ENCODE measurements at places on chromosomes 7 and 10. TPM values are rescaled to one million over a fixed set of nuclear protein-coding genes. Genes with fewer than 3 reads are reported as not detected.

GRCh38 chr7:34133356-34133982 is 228.1 kb downstream of the BMPER start:
- no peak for DNase-seq

DNA sequence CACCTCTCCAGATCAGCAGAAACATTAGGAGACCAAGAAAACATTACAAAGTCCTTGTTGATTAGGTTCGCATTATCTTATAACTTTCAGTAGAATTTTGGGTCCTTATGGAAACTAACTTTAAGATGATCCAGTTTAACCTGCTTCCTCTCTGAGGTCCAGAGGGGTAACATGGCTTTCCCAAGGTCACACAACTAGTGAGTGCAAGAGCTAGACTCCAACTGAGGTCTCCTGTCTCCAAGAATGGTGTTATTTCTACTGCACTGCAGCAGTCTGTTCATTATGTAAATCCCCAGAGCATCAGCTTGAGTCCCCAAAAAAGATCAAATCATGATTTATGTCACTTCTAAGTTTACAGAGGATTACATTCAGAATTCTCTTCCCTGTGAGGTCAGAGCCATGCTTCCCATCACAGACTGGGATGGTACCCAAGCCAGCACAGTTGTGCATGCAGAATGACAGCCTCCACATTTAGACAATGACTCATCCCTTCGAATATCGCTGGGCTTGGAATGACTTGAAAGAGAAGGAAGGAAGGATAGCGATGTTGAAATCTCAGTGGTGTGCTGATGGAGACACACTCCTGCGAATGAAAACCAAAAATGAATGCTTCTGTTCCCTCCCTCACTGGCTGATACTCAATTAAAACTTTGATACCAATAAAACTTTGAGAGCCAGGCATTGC is 163.1 kb upstream of the PLXNA4 start:
- no peak for DNase-seq

DNA sequence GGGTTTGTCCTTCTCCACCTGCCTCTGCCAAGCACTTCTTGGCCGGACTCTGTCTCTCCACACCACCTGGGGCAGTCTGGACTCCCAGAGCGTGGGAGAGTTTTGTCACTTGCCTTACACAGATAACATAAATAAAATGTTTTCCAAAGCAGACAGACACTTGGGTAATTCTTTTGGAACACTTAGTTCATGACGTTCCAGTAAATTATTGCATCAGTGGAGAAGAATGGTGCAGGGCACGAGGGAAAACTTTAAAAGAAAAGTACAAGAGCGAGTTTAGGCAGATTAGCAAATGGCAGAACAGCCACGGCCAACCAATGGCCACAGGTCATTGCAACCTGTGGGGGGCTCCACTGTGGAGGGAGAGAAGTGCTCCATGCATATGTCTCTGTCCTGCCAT is 170.6 kb upstream of the GRB10 start:
- DNase-seq: no peak

GRCh38 chr10:31129880-31130405 is 98.3 kb upstream of the ZNF438 start:
- DNase-seq: no peak

- no peak for DNase-seq
Observed at GRCh38 chr7:41520445-41520844, 182.4 kb downstream of the INHBA start.

Gene OR2A1
- total RNA-seq: 0.37 TPM

DNA sequence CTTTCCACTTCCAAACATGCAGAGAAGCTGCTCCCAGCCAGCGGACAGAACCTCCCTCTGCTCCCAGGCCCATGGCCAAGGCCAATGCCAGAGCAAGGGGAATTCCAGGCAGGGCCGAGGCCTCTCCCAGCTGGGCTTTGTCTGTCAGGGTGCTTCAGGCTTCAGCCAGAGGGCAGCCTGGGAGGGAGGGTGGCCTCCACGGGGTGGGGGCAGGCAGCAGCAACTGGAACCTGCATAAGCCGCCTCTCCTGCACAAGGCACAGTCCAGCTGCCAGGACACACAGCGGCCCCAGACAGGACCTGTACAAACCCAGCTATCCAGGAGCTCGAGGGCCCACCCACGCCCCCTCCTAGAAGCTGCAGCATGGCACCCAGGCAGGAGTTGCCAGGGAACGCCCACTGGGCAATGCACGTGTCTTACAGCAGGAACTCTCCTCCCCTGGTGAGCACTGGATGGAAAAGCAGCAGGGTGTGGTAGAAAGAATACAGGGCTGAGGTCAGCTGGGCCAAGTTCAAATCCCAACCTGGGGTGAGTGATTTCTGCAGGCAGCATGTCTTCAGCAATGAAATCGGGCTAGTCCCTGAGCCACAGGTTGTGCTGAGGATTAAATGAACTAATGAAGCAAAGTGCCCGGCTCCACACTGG is 7.6 kb downstream of the FAM53B start:
- DNase-seq: peak; percentile 92

- DNase-seq: no peak
Observed at GRCh38 chr7:75920431-75921161, 5.6 kb downstream of the POR start.

Gene INPP5A
- 103 TPM for total RNA-seq

- no peak for DNase-seq
Observed at GRCh38 chr7:39195967-39196366, 218.3 kb downstream of the POU6F2 start.

- no peak for DNase-seq
Observed at GRCh38 chr7:69398986-69399385, 199.3 kb upstream of the AUTS2 start.

- DNase-seq: no peak
Observed at GRCh38 chr7:82624337-82624736, 180.8 kb upstream of the CACNA2D1 start.

Gene SPRN
- 1.8 TPM for total RNA-seq

Gene ADAM22
- 4.4 TPM for total RNA-seq

- no peak for DNase-seq
Observed at GRCh38 chr10:20065814-20066213, 249.6 kb downstream of the PLXDC2 start.

DNA sequence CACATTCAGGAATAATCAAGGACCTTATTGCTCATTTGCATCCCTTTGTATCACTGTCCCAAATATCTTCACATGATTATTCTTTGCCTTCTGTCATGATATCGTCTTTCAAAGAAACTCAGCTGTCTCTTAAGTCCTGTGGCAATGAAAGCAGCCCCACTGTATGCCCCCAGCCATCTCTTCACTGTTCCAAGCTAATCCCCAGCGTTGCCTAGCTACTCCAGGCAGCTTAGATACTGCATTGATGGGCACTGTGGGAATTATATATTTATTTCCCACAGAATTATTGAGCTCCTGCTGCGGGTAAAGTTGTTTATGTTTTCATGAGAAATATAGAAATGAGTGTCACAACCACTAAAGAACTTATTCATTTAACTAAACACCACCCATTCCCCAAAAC is 38.8 kb downstream of the SND1 start:
- DNase-seq: no peak

Gene CALHM3
- 0.93 TPM for total RNA-seq

Gene INHBA
- total RNA-seq: 8.0 TPM

DNA sequence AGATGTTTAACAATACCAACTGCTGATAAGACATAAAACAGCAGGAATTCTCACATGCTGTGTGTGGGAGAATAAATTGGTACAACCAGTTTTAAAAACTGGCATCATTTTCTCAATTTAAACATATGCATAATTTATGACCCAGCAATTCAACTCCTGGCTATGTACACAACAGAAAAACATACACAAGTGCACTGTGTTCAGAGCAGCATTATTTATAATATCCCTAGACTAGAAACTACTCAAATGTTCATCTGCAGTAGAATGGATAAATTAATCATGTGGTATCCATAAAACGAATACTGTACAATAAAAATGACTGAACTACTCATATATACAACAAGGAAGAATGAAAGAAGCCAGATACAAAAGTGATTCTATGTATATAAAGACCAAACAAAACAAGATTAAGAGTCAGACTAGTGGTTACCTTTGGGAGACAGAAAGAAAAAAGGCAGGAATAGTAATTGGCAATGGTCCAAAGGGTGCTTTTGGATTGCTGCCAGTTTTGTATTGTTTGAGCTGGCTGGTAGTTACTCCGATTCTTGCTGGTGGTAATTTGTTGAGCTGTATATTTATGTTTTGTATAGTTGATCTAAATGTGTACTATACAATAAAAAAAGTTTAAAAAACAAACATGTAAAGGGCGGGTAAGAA is 306.0 kb downstream of the TFEC start:
- no peak for DNase-seq

Gene TRIM50
- total RNA-seq: 13.5 TPM

Gene AGAP4
- 42.9 TPM for total RNA-seq

DNA sequence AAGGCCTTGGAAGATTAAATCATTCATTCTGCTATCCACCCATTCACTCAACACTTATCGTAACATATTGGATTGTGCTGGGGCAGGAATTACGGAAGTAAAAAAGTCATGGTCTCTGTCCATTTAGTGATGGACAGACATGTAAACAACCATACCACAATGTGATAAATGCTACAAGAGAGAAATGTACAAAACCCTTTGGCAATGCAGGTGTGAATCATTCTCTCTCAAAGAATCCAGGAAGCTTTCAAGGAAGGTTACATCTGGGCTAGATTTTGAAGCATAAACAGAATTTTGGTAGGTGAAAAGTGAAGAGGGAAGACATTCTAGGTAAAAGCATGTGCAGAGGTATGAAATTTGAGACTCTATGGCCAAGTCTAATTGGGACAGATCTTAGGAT is 61.7 kb upstream of the KCNIP2 start:
- no peak for DNase-seq

GRCh38 chr10:33260403-33261149 is 73.9 kb downstream of the NRP1 start:
- DNase-seq: no peak

DNA sequence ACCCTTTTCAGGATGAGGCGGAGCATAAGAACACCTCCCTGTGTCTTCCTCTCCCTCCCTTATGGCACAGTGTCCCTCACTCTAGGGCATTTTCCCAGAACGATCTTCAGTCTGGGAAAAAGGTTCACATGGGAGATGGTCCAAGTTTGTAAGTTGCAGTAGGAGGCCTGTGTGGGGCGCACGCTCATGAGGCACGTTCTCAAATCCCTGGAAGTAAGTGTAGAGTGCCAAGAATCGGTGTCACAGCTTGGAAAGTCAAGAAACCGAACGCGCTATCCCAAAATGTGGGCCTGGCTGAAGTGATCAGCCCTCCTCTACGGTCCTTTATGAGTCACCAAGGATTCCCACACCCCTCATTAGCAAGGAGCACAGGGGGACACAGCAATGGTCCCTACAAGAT is 23.9 kb upstream of the SMARCD3 start:
- no peak for DNase-seq

Gene STAMBPL1
- 32.3 TPM for total RNA-seq

GRCh38 chr7:520503-521161 is 986 bp upstream of the PDGFA start:
- DNase-seq: peak; percentile 58

Gene NPFFR1
- 2.8 TPM for total RNA-seq

Gene ANKRD1
- total RNA-seq: not detected

GRCh38 chr10:8435186-8436055 is 380.9 kb downstream of the GATA3 start:
- no peak for DNase-seq

Gene HOXA4
- total RNA-seq: 1.7 TPM

Gene BUB3
- 78.7 TPM for total RNA-seq

Gene TMEM176B
- total RNA-seq: 3.9 TPM

GRCh38 chr7:42469341-42469740 is 232.3 kb upstream of the GLI3 start:
- DNase-seq: no peak

DNA sequence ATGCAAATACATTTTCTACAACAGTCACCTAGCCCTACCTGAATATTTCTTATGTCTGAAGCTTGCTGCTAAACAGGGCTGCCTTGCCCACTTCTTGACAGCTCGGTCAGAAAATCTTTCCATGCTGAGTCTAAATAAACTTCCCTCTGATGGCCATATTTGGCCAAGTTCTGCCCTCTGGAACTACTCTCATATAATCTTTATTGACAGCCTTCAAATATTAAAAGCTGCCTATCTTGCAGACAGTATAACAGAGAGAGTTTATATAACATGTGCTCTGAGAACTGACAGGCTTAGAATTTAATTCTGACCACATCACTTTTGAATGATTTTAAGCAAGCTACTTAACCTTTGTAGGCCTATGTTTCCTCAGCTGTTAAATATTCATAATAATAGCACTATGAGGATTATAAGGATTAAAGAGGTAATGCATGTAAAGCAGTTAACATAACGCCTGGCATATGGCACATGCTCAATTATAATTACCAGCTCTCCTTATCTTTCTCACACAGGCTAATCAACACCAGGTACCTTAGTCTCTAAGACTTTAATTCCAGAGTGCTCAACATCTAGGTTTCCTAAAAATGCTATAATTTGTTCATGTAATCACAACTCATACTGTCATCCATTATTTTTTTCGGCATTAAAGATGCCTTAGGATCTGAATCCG is 334.1 kb downstream of the HPSE2 start:
- no peak for DNase-seq

- DNase-seq: no peak
Observed at GRCh38 chr10:6024334-6024682, 37.9 kb downstream of the IL2RA start.

DNA sequence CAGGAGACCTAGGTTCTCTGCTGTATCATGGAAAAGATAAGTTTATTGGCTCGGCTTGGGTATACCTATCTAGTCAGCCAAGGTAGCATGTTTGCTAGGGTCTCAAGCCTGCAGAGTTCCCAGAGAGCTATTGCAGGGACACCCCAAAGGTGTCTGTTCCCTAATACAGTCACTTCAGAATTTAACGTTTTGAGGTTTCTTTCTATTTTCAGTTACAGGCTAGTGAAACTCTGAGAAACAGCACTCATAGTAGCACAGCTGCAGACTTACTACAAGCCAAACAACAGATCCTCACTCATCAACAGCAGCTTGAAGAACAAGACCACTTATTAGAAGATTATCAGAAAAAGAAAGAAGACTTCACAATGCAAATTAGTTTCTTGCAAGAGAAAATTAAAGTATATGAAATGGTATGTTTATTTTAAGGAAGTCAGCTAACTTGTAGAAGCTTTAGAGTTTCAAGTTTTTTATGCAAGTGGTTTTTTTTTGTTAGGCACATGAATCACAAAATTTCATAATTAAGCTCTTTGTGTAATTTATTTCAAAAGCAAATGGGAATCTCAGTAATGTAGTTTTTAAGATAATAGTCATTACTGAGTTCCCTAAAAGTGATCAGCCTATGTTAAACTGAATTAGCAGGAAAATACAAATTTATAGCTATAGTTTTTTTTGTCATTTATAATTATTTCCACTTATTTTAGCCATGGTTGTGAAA is 54.9 kb downstream of the AKAP9 start:
- DNase-seq: no peak

GRCh38 chr10:21535494-21535965 is 1.5 kb downstream of the MLLT10 start:
- no peak for DNase-seq

Measured in testis (tissue), 5 donors.